ENCODE measurements at places on chromosomes 5 and 9.

DNA sequence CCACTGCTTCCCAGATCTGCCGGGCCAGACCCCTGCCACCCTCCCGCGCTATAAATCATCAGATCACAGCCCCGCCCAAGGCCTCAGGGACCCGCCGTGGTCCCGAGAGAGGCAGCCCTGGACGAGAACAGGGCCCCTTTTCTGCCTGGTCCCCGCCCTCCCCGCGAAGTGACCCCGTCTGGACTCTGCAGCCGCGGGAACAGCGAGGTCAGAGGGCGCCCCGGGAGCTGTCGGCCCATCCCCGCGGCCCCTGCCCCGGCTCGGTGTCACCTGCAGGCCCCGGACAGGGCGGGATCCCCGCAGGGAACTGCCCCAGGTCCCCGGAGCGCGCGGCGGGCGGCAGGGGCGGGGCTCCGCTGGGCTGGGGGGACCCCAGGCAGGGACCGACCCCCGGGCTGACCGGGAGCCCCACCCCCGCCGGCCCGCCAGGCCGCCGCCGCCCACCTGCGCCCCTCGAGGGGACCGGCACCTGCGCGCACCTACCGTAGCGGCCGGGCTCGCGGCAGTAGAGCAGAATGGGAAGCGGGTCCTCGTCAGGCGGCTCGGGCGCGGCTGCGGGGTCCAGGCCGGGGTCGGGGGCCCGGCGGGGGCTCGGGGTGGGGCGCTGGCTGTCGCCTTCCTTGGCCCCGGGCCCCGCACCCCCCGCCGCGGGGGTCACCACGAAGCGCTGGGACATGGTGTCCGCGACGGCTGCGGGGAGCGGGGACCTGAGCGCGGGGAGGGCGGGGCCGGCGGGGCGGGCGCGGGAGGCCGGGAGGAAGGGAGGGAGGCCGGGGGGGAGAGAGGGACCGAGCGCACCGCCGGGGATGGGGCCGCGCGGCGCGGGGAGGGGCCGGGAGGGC is 43.5 kb upstream of the SLC12A7 start:
- no peak for DNase-seq

DNA sequence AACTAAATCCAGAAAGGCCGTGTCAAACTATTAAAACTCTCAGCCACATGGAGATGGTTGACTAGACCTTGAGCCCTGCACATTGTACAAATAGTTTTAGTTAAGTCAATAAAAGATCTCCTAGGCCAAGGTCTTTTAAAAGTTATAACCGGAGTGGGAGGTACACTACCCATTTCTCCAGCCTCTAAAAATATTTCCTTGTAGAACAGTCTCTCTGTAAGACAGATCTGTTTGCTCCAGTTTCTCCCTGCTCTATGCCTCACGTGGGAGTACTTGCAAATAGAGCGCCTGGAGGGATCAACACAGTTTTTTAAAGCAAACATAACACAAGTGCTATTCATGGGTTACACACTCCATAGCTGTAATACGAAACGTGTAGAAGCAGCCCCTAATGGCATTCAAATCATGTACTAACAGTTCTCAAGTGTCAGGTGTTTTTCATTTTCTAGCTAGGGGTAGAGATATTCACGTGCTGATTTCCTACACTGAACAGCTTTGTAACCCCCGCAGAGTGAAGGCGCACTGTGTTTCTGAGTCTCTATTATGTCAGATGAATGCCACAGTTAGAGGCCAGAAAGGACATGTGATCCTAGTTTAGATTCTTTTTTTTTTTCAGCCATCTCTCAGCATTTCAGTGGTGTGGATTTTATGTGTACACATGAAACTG is 703.4 kb upstream of the GRAMD2B start:
- DNase-seq = peak; percentile 44

DNA sequence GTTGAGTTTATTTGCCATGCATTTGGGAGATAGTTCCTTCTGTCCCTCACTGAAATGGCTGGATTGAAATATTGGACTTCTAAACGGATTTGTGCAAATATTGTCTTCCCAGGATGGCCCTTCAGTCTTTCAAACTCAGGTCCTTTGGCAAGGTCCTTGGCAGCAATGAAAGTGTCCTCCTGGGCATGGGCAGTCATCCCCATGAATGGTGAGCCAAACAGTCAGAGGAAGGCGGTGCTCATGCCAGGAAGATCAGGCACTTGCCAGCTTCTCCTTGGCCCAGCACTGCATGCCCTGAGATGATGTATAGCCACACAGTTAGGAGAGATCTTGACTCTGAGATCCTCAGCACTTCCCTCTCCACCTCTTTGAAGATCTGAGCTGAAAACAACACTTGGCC is 221.4 kb upstream of the KLF4 start:
- no peak for DNase-seq

DNA sequence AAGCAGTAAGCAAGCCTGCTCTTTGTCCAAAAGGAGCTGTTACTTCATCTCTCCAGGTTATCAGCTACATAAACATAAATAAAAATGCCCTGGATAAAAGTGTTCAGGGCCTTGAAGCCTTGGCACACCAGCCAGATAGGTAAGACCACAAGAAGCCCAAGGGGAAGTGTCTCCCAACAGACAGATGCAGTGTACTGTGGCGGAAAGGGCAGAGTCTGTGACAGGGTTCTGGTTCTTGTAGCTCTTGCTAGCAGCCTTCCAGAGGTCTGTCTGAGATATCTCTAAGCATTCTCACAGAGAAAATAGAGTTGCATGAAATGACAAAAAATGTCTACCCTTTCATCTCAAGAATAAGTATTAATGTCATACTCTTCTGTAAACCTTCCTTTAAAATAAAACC is 30.1 kb downstream of the ISOC1 start:
- DNase-seq = no peak

GRCh38 chr9:68877219-68877618 is 136.7 kb downstream of the PRKACG start:
- no peak for DNase-seq
